Activated CD8-positive, alpha-beta memory T cell treated with anti-CD3 and anti-CD28 coated beads for 24 hours (primary cell): ENCODE measurements at places on chromosomes 5 and 9.

- no peak for DNase-seq
These were observed 112.5 kb upstream of the SLCO6A1 start for GRCh38 chr5:102611312-102611711.

- DNase-seq = no peak
These were observed 7.7 kb downstream of the SPINK9 start for GRCh38 chr5:148343046-148343407.

DNA sequence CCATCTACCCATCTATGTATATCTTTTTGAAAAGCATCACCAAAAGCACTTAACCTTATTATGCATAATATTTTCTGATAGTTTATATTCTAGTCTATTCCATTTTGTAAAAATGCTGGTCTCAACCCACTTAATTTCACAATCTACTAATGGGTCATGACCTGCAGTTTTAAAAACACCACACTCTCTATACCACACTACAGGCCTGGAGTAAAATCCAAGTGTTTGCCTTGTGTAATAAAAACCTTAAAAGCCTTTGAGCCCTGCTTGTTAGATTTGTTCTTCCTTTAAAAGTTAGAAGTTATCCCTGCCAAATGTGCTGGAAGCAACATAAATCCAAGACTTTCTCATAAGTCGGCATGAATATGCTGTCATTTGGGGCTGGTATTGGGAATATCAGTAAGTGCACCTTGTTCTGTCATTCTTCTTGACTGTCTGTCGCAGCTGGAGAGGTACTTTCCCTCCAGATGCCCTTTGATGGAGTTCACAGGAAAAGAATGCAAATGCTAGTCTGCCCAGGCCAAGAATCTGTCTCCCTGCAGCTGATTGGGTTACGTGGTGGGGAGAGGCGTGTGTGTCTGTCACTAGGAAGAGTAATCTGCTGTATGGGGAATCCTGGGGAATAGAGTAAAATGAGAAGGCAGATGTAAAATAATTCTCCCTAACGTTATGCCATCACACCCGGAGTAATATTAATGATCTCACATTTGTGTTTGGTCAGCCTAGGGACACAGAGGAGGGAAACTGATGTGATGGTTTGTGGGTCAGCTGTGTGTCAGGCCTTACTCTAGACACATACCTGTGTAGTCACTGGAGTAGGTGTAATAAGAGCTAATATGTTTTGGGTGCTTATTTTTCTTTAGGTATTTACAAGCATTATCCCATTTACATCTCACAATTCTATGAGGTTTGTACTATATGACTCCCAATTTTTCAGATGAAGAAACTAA, 79.4 kb downstream of the ZNF366 start:
- DNase-seq = no peak

DNA sequence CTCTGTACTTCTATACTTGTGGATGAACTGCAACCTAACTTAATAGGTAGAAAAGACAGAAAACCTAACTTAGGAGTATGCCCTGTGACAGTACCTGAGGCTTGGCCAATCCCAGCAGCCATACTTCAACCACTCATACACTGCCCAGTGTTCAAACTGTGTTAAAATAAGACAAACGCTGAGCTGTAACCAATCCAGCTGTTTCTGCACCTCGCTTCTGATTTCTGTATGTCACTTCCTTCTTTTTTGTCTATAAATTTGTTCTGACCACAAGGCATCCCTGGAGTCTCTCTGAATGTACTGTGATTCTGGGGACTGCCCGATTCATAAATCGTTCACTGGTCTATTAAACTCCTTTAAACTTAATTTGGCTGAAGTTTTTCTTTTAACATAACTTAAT, 41.4 kb downstream of the AUH start:
- DNase-seq = no peak

DNA sequence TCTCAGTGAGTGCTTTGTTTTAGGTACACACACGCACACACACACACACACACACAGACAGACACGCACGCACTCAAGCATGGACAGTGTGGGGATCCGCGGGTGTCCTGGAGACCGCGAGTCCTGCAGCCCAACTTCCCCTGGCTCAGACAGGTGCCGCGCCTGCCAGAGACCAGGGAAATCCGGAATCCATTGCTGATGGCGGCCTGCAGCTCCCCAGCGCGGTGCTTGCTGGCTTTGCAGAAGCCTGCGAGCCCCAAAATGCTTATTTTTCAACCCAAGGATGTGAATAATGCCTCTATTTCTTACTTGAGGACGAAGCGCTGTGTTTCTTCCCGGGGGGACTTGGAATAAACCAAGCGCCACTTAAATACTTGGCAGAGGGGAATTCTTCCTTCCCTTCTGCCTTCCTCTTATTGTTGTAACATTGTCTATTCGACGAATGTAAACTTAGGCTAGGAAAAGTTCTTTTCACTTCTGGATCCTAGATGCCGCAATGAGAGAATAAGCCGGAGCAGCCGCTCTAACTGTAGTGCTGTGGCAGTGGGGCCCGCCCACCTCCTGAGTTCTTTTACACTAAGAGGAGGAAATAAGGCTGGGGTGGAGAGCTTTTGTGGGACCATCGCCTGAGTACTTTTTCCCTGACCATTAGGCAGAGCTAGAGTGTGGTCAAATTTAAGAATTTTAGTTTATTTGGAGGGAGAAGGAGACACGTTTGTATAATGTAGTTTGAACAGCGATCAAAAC, 802 bp downstream of the ITGA2 start:
- DNase-seq = peak; percentile 63
